ENCODE measurements at places on chromosomes 5 and 9.

GRCh38 chr9:1938675-1939170 lies 76.4 kb upstream of the SMARCA2 start:
- DNase-seq, result no peak

DNA sequence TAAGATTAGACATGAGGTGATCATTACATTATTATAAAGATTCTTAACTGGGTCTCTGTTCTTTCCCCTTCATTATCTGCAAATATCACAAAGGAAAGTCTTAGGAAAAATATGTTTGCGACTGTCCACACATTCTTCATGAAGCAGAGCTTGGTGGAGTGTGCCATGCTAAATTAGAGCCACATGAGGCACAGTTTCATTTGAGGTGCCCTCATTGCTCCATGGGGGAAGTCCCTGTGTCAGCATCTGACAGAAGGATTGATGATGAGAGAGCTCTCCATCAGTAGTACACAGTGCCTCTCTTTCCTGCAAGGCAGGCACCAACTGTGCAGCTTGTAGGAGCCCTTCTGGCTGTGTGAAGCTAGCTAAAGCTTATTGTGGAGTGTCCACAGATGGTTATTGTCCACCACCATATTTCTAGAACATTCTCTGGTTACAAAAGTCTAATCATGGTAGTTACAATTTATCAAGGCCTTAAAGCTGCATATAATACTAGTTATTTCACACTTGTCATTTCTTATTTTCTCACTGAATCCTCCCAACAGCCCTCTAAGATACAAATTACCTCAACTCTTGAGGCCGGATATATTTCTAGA lies 63.9 kb downstream of the C9orf152 start:
- DNase-seq, result no peak

- DNase-seq, result peak; percentile 47
These were observed 424.8 kb downstream of the TMEM38B start for GRCh38 chr9:106119176-106119575.

GRCh38 chr5:55959208-55959607 lies 35.6 kb downstream of the IL6ST start:
- no peak for DNase-seq

GRCh38 chr9:135085830-135086546 lies 1.5 kb upstream of the OLFM1 start:
- peak; percentile 78 for DNase-seq

Data from muscle of leg (tissue), 16 donors.